ENCODE measurements at places on chromosomes 5 and 9.

DNA sequence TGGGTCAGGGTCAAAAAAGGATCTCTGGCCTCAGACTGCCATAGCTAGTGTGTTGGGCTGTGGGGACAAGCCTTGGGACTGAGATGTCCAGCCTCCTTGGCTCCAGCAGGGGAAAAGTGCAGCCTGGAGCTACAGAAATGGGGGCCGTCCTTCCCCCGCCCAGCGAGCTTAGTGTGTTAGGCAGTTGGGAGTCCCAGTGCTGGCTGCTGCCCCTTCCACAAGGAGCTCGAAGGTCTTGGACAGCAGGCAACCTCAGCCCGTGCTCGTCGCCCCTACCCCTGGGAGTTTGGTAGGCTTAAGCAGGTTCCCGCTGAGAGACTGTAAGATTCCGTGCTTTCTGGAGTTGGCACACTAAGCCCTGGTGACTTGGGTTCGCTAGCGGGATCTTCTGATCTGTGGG, 293.0 kb upstream of the CDH12 start:
- no peak for DNase-seq

DNA sequence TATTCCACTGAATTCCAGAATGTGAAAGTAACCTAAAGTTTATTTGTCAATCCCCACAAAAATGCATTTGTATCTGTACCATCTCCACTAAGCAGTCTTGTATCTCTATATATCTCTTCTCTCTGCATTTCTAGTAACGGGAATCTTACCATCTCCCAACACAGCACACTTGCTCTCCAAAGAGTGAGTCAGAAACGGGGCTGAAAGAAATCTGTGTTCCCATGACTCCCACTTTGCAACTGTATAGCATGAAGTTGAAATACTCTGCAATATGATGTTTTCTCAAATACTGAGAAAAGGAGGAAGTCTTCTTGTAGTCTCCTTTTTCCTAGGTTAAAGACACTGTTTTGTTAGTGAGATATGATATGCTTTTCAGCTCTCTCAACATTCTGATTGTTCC, 848.8 kb upstream of the ACO1 start:
- no peak for DNase-seq

DNA sequence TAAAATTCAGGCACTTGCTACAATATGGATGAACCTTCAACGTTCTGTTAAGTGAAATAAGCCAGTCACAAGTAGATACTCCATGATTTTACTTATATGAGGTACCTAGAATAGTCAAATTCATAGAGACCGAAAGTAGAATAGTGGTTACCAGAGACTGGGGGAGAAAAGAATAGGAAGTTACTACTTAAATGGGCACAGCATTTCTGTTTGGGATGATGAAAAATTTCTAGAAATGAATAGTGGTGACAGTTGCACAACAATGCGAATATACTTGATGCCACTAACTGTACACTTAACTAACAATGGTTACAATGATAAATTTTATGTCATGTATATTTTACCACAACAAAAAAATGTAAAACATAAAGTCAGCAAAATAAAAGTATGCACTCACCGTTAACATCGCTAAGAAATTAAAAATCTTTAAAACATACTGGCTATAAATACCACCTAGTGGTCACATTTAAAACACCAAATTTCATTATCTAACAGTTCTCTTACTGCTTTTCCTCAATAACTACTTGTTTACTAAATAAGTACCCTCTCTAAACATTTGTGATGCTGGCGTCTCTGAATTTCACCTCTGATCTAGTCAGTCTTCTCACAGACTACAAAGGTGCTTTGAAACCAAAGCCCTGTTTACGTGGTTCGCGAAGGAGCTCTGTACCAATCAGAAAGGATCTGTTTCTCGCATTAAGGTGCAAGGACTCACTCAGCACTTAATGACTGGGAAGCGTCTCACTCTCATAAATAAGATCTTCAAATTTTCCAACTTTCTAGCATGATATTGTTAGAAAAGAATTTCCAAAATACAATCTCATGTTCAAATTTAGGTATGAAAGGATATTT, 22.7 kb downstream of the KIF3A start:
- no peak for DNase-seq

DNA sequence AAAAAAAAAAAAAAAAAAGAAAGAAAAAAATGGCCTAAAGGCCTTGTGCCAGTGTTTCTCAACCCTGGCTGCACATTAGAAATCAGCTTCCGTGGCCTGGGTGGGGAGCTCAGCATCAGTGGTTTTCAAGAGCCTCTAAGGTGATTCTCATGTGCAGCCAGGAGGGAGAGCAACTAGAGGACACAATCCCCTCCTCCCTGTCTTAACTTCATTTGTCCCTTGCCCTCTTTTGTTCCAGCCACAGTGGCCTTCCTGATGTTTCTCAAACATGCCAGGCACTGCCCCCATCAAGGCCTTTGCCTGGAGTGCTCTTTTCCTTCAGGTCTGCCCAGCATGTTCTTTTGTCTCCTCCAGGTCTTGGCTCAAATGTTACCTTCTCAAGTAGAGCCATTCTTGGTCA, 42.4 kb downstream of the HOMER1 start:
- DNase-seq = no peak

GRCh38 chr5:32109236-32109635, 64.9 kb downstream of the GOLPH3 start:
- DNase-seq = no peak

DNA sequence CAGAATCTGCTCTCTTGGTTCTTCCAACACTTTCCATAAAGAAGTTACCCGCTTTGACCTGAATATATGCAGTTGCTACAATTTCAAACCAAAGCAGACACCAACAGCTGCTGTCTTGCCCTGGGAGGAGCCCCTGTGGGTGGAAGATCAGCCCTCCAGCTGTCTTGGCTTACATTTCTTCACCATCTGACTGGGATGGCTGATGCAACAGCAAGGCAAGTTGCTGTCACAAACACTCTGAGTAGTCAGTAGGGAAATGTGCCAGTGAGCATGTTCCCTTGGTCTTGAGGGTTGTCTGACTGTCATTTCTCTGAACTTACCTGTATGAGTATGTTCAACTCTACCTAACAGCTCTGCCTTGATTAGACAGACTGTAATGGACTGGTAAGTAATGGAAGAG, 152.9 kb downstream of the SGCD start:
- no peak for DNase-seq

GRCh38 chr9:90037146-90037797, 432.5 kb downstream of the GADD45G start:
- no peak for DNase-seq

DNA sequence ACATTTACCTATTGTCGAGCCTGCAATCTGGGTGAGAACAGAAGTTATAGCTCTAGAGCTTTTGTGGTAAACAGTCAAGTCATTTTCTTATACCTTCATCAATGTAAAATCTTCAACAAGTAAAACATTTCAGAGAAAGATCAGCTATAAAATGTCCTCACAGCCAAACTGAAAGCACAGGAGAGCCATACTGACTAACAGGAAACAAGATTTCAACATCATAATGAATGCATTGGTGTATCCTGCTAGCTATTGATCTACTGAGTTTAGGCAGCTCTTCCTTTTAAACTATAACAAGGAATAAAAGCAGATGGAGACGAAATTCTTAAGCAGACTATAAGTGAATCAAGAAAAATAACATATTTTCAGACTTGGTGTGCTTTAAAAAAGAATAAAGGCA, 1522.9 kb upstream of the WWC1 start:
- DNase-seq = no peak

DNA sequence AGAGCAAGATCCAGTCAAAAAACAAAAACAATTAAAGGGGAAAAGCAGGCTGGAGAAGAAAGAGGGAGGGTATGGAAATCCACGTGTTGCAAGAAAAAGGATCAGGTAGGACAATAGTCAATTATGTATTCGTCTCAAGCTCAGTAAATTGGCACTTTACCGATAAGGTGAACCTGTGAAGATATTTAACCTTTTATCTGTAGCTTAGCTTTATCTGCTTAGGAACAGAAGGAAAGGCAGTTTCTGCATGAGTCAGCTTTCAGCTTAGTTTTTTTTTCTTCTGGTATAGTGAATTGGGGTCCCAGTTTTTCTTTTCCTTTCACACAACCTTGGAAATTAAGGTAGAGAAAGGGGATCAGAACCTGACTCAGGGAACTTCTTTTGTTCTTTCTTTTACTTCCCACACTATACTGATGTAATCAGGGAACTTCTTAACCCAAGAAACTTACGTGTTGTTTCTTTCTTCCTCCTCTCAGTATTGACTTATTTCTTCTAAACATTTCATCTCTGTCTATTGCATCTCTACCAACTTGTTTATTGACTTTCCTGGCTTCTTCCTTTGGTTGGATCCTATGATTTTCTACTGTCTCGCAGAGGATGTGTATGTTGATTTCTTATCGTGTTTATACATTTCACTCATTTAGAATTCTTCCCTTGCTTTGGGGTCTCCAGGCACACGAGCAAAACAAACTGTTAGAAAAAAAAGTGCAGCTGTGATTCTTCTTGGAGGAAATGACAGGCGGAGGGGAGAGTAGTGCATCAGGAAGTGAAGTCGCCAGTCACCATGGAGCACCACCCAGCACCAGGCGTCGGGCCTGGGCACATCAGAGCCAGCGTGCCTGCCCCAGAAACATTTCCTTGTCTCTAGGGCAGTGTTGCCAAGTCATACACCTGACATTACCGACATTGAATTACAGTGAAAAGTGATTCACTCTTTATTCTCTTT, 123.0 kb upstream of the LHFPL2 start:
- DNase-seq = no peak

DNA sequence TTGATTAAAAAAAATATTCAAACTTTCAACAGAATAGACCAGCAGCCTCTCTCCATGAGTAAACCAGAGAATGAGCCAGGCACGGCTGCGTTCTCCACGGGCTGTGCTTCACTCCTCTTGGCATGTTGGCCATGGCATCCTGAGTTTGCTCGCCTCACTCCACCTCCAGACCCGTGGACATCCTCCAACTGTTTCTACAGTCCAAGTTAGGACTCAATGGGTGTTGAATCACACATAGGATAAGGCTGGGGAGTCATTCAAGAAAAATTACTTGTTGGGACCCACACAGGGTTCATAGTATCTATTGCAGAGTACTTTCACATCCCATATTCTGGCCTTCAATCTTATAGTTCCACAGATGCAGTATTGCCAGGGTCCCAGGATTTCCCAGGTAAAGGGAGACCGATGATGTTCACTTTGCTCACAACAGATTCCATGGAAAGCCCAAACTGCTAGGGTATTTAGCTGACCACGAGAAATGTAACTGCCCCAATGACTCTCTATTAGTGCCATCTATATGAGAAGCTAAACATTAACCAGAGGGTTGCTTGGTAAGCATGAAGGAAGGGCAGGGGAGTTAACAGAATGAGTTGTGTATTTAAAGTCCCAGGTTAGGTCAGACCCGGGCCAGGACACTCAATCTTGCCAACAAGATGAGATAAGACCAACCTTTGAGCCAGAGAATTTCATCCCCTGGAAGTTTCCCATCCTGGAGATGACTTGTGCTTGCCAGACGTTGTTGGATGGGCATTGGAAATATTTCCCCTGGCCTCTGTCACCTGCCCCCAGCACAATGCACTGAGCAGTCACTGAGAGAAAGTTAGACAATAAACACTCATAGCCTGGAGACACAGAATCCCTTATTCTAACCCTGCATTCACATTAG, 19.7 kb upstream of the GDA start:
- DNase-seq = no peak

DNA sequence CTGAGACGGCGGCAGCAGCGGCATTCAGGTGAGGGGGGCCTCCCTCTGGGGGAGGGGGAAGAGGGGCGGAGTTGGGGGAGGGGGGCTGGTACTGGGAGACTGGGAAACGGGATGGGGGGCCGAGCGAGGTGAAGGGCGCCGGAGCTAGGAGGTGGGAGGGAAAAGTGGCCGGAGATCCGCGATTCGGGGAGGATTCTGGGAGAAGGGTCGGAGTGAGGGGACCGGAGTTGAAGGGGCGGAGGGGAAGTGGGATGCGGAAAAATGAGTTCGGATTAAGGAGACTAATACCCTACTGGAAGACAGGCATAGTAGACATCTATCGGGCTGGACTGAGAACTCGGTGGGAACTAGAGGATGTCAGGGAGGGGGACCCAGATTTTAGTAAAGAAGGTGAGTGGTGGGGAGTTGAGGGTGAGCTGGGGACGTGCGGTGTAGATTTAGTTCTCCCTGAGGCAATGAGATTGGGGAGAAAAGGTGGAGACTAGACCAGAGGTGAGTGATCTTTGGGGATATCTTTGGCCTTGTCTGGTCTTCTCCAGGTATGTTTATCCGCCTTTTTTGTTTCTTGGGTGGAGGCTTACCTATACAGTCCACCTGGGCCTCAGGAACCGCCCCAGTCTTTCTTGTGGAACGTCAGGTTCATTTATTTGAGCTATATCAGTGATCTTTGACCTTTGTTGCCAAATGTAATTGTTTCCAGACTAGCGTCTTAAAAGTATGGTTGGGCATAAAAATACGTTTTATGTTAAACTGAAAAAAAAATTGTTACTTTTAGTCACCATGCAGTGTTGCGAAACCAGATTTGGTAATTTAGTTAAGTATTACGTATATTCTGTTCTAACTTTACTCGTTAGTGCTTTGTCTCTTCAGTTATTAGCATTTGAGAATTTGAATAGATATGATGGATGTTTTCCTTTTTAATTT, 632 bp downstream of the UBAP1 start:
- DNase-seq = no peak

GRCh38 chr5:77709993-77710685, 66.0 kb downstream of the TBCA start:
- no peak for DNase-seq

DNA sequence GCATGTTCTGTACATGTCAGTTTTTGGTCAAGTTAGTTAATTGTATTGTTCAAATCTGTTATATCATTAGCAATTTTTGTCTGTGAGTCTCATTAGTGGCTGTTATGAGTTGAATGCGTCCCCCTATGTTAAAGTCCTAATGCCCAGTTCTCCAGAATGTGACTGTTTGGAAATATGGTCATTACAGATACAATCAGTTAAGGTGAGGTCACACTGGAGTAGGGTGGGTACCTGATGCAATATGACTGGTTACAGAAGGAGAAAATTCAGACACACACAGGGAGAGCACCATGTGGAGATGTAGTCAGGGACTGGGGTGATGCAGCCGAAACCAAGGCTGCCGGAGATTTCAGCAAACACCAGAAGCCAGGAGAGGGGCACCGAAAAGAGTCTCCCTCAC, 15.1 kb downstream of the NMRK1 start:
- no peak for DNase-seq

DNA sequence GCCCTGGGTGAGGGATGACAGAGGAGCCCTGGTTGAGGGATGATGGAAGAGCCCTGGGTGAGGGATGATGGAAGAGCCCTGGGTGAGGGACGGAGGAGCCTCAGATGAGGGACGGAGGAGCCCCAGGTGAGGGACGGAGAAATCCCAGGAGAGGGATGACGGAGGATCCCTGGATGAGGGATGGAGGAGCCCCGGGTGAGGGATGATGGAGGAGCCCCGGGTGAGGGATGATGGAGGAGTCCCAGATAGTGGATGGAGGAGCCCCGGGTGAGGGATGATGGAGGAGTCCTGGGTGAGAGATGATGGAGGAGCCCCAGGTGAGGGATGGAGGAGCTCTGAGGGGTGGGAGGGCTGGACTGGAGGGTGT, 10.9 kb downstream of the PHF2 start:
- DNase-seq = peak; percentile 2

DNA sequence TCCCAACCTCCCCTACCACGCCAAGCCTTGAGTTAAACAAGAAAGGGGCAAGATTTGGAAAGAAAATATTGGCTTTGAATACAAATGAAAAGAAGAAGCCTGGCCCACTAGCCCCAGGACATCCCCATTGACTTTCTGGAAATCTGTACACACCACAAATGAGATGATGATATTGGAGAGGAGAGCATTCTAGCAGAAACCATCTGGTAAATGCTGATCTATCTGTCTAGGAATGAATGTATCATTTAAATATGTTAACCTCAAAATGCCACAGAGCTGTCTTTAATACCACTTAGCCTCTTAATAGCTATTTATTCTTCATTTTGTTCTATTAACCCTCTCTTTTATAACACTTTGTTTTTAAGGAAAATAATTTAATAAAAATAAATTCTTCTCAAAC, 270.2 kb upstream of the PDE4D start:
- DNase-seq = no peak

Measured in activated CD8-positive, alpha-beta T cell treated with anti-CD3 and anti-CD28 coated beads, Interleukin-2, amount 10 ng/mL, durations not matched to agents 7 days and 5 days (primary cell).